ENCODE measurements at places on chromosomes 16 and 17. TPM values are rescaled to one million over a fixed set of nuclear protein-coding genes. Genes with fewer than 3 reads are reported as not detected.

The MYLK3 gene
- 63.4 TPM for total RNA-seq

The KCNJ12 gene
- total RNA-seq: 2.8 TPM

The PYCARD gene
- total RNA-seq: 2.6 TPM

The LGALS9B gene
- not detected for total RNA-seq

The CCL11 gene
- not detected for total RNA-seq

The SOX9 gene
- total RNA-seq: 240 TPM

The ERAL1 gene
- total RNA-seq: 61.1 TPM

The ARHGAP44 gene
- total RNA-seq: 11.0 TPM

The RNF157 gene
- total RNA-seq: 101 TPM

The HASPIN gene
- total RNA-seq: 16.7 TPM

The STAT5B gene
- total RNA-seq: 81.5 TPM

The KRTAP1-4 gene
- total RNA-seq: not detected

The CIAPIN1 gene
- 74.9 TPM for total RNA-seq
